ENCODE measurements at places on chromosomes 3 and 15.

DNA sequence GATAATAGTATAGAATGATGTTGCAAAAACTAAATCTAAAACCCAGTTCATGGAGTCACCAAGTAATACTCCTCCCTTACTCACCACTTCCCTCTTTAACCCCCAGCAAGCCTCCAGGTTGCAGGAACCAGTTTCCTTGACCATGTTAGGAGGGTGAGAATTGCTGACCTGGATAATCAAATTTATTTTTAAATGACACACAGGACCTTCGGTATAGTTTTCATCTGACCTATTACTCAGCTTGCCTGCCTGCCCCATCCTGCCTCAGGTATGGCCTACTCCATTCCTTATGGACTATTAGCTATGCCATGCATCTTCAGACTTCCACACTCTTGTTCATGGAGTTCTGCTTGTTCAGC lies 883 bp downstream of the RTP4 start:
- DNase-seq, result no peak

- no peak for DNase-seq
Observed at GRCh38 chr3:124597273-124597672, 133.0 kb upstream of the UMPS start.

- no peak for DNase-seq
Observed at GRCh38 chr15:61146931-61147230, 82.2 kb downstream of the RORA start.

DNA sequence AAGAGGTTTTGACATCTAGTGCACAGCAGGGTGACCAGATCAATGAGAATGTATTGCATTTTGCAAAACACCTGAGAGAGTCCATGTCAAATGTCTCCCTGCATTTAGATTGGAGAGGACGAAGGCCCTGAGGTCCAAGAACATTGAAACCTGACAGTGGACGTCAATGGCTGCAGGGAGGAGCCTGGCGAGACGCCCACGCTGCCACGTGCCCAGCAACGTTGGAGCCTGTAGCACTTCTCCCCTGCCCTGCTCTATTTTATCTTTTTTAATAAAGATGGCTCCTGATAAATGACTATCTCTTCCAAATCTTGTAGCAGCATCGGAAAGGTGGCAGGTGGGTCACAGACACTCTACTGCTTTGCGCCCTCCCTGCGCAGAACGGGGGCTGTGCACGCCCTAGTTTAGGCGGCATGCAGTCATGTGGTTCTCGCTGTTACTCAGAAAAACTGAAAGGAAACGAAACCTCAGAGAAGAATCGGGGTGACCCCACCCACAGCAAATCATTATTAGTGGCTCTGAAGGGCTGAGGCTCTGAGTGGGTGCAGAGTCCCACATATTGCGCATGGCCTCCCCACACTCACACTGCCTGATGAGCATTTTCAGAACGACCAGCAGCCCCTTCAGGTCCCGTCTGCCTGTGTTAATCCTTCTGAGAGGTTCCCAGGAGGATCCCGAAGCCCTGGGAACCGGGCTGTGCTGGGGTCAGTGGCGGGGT lies 62.5 kb upstream of the TAMM41 start:
- DNase-seq, result no peak

DNA sequence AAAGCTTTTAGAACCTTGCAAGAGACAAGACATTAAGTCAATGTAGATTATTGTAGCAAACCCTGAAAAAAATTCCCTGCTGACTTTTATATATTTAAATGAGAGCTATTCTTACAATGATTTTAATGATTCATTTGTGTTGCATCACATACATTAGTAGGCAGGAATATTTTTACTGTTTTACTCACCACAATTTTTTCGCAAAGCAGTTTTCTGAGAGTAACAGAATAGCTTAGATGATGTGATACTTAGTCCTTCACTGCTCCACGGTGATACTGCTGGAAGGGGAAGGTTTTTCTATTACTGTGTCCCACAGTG lies 43.9 kb upstream of the CLRN1 start:
- no peak for DNase-seq

DNA sequence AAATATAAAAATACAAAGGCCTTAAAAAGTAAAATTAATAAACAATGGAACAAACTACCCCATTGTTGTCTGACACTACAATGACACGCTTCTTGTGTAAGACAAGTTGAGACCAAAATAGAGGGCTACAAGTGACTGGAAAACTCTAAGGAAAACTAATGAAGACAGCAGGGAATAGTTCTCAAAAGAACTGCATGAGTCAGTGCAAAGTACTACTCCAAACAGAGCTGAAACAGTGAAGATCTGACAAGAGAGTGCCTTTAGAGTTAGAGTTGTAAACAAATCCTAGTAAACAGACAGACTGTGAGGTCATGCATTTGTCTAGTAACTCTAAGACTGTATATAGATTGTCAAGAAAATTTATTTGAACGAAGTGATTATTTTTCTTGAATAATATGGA lies 233.9 kb downstream of the BBX start:
- no peak for DNase-seq

DNA sequence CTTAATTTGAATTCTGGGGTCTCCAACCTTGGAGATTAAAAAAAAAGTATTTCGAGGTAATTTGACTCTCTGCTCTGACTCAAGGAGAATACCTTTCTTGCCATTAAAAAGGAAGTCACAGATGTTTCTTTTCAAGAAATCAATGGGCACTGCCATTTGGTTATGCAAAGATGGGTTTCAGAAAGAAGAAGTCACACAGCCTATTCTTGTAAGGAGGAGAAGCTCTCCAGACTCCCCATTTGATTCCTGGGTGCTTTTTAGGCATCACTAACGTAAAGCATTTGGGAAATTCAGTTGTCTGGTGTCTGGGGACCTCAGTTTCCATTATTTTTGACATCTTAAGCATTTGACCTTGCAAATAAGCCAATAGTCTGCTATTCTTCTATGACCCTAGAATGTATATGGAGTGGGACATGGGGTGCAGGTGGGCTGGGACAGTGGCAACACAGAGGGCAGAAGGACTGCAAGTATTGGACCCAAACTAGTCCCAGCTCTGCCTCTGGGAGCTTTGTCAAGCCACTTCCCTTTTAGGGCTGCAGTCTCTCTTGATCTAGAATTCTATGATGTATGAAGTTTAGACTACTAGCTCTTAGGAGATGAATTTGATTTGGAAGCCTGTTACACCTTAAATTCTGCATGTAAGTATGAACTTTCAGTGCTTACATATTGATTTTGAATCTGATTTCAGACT lies 27.8 kb downstream of the IL5RA start:
- no peak for DNase-seq

GRCh38 chr3:191961022-191961421 lies 500.1 kb downstream of the PYDC2 start:
- no peak for DNase-seq

DNA sequence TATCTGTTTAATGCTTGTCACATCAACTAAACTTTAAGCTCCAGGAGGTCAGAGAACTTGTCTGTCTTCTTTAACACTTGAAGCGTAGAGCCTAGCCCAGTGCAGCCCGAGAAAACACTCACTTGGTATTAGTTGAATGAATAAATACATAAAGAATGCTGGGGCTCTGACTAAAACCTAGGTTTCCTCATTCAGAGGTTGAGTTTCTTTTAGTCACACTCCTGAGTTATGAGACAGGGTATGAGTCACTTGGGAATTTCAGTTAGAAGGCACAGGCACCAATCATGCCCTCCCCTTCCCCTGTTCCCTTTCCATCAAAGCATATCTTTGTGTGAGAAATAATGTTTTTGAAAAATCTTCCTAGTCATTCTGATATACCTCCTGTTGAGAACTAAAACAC lies 589.8 kb upstream of the DPPA4 start:
- DNase-seq, result no peak

- no peak for DNase-seq
Observed at GRCh38 chr3:102144063-102144462, 290.8 kb upstream of the ZPLD1 start.

DNA sequence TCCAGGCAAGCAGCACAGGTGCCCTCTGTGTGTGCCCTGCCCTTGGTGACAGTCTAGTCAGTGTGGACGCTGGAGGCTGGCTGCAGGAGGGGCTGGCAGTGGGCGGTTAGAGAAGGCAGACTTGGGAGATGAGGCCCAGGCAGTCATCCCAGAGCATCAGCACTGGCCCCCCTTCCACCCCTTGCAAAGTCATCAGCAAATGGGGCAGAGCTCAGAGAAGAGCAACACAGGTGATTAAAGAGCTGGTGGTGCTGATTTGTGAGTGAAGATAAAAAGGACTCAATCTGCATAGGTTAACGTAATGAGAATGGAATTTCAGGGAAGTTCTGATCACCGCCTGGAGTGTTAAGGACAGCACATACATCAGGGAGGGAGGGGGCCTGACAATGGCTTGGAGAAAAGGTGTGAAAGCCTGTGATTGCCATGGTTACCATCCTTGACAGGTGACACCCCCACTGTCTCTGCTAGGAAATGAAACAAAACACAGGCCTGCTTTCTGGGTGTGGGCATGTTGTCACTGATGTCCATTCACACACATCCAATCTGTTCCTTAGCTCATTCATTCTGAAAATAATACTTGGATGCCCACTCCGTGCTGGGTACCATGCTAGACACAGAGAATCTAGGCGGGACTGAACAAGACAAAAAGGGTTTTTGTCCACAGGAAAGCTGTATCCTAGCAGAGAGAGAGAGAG lies 269.6 kb upstream of the ST8SIA2 start:
- no peak for DNase-seq

GRCh38 chr15:88652456-88653199 lies 13.8 kb downstream of the ISG20 start:
- DNase-seq, result no peak

DNA sequence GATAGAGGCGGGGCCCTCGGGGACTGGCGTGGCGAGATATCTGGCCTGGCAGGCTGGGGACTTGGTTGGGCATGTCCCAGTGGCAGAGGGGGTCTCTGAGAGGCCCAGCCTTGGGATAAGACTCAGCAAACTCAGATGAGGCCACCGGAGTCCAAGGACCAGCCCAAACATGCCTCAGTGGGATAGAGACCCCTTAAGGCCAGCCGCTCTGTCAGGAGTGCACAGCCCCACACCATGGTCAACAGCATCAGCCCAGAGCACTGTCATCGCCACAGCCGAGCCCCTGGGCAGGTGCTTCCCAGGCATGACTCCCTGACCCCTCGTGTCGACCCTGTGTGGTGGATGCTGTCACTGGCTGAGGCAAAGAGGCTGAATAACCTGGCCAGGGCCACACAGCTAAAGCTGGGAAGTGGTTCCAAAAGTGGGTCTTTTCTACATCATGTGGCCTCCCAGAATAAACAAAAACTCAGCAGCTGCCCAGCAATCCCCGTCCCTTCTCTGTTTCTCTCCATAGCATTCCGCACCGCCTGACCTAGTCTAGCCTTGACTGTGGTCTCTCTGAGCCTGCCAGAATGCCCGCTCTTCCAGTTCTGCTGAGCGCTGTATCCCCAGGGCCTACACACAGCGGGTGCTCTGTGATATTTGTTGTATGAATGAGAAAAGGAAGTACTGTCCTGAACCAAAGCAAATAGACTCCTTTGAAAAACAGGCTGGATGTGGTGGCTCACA lies 15.1 kb downstream of the CTSH start:
- no peak for DNase-seq

- DNase-seq, result peak; percentile 14
Observed at GRCh38 chr3:148943506-148944205, 47.7 kb upstream of the GYG1 start.

DNA sequence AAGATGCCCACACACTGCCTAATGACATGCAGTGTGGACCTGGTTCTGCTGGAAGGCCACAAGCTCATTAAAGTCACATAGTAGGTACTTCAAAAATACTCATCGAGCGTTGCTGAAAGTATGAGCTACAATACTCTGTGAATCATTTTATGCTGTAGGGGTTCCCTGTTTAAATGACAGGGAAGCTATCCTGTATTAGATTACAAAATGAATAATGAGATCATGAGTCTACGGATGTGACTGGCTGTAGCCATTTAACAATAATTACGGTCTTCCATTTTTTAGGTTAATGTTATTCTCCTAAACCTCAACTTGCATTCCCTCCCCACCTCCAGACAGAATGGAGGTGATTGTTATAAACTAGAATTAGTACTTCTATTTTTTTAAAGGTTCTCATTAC lies 128.2 kb upstream of the FAM3D start:
- no peak for DNase-seq

- no peak for DNase-seq
Observed at GRCh38 chr3:87311309-87311708, 34.9 kb upstream of the POU1F1 start.

GRCh38 chr3:191236646-191237045 lies 37.6 kb downstream of the OSTN start:
- no peak for DNase-seq

- DNase-seq, result no peak
Observed at GRCh38 chr3:140166861-140167599, 232.0 kb downstream of the CLSTN2 start.

- DNase-seq, result no peak
Observed at GRCh38 chr3:12042638-12043037, 38.5 kb downstream of the SYN2 start.

- DNase-seq, result no peak
Observed at GRCh38 chr3:128236657-128237056, 83.4 kb downstream of the EEFSEC start.

DNA sequence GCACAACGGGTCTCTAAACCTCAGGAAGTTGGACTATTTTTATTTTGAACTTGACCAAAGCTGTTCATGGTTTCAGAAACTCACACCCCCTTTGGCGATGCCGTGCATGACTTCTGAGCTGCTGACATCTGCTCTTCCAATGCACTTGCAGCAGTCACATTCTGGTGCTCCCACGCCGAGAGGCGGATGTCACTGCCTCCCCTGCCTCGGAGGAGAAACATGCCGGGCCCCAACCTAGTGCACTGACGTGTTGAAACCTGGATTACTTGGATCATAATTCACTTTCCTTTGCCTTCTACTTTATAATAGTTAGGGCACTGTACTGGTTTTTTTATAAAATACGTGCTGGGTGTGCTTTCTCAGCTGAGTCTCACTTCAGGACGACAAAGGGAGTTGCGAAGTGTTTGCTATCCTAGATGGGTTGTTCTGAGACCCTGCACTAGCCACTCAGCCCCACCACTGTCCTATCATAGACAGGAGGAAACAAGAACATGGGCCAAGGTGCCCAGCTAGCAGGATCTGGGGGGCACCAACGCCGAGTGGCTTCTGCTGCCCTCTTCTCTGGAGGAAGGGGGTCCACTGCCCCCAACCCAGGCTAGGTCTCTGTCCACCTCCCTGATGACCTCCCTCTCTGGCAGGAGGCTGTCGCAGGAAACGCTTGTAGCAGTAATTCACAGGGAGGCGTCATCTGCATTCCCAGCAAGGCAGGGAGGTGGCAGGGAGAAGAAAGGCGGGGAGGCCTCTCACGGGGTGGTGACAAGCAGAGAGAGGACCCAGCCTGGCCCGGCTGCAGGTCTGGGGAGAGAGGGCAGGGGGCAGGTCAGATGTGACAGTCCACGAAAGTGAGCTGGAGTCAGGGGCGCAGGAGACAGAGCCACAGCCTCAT lies 158.8 kb upstream of the IQSEC1 start:
- DNase-seq, result peak; percentile 35

GRCh38 chr3:37855363-37855970 lies 6.2 kb upstream of the CTDSPL start:
- peak; percentile 92 for DNase-seq

DNA sequence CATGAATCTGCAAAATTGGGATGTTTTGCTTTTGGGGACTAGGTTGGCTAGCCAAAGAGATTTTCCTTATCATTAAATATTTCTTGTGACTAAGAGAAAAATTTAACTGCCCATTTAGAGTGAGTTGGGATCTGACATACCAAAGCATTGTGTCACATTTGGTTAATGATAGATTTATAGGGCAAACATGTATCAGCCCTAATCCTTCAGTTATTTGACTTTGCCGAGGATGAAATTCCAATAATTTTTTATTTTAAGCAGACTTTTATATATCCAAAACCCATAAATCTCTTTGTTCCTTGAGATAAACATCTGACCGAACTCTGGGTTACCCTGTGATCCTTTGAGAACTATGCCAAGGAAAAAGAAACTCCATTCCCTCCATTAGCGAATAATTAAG lies 218.9 kb downstream of the CDIN1 start:
- DNase-seq, result no peak

- DNase-seq, result peak; percentile 63
Observed at GRCh38 chr3:44323341-44323955, 15.1 kb upstream of the TCAIM start.

All from nephron progenitor cell (in vitro differentiated cells).